ENCODE measurements at places on chromosomes 11 and 22.

DNA sequence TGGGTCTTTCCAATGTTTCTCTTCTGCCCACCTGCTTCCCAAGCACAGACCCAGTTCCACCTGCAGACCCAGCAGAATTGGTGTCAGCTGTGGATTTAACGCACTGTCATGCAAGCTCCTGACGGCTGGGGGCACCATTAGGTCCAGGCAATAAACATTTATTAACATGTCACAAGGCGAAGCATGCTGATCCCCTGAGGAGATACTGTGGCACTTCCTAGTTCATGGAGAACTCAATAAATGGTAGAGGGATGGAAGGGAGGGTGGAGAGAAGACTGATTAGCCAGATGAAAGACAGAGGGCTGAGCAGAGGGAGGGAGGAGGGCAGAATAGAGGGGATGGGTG, 68.3 kb upstream of the TSPAN18 start:
- no peak for DNase-seq

GRCh38 chr11:12376259-12377081, 901 bp upstream of the PARVA start:
- DNase-seq, result no peak

DNA sequence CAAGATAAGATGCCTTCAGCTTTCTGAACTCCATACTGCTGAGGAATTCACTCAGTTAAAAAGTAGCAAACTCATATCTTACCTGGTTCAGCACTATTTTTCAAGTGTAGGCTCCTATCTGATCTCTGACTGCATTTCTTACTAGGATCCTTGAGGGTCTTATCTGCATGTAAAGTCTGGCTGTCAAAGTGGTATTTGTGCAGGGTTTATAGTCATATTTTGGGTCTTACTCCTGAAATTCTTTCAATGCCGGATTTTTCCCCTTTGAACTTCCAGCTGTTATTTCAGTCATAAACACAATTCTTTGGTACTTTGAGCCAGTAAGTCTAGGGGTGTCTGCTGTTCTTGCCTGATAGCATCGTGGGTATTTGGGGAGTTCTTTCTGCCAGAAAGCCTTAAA, 25.3 kb upstream of the NOX4 start:
- no peak for DNase-seq

DNA sequence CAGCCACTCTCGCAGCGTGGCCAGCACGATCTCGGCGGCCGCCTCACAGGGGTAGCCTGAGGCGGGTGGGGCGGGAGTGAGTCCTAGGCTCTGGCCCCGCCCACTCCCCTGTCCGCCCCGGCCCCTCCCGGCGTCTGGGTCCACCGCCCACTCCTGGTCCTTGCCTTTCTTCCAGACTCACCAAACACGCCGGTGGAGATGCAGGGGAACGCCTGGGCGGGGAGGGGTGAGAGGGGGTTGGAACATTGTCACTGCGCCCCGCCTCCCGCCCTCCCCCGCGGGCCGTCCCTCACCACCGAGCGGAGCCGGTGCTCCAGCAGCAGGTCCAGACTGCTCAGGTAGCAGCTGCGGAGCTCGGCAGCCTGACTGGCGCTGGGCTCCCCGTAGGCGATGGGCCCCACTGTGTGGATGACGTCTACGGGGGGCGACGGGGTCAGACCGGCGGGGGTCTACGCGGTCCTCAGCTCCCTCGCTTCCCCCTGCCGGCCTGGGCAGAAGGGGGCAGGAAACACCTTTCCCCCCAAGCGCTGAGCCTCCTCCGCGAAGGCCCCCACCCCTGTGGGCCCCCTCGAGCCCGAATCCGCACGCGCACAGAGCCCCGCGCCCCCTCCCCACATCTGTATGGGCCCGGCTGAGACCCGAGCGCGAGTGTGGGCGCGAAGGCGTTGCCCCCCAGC, 13.2 kb downstream of the OTUB1 start:
- DNase-seq, result no peak

DNA sequence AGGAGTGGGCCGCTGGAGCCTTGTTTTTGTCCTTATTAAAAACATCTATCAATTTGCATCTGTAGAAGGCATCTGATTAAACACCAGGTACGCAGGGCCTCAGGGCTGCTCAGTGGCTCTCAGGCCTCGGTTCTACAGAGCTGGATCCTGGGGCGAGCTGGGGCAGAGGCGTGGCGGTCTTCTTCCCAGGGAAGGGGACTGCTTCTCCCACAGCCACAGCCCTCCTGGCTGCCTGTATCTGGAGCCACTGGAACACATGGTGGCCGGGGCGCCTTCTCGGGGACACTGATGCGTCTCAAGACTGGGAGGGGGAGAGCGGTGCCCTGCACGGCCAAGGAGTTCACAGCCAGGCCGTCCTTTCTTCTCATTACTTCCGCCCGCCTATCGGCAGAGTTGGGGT, 1178.2 kb downstream of the BRD1 start:
- no peak for DNase-seq

DNA sequence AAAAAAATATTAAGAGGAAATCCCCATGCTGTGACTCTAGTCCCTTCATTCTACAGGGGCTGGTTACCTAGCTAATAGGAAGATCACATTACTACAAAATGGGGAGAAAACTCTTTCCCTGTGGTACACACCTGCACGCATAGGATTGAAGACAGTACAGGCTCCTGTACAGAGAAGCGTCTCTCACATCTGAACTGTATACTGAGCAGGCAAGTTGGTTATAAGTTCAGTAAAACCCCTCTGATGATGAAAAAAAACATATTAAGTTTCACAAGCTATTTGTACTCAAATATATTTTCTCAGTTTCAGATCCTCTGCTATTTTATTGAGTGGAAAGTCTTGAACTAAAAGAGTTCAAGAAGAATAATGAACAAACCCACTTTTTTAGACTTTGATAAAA, 156.9 kb upstream of the HSD17B12 start:
- no peak for DNase-seq

DNA sequence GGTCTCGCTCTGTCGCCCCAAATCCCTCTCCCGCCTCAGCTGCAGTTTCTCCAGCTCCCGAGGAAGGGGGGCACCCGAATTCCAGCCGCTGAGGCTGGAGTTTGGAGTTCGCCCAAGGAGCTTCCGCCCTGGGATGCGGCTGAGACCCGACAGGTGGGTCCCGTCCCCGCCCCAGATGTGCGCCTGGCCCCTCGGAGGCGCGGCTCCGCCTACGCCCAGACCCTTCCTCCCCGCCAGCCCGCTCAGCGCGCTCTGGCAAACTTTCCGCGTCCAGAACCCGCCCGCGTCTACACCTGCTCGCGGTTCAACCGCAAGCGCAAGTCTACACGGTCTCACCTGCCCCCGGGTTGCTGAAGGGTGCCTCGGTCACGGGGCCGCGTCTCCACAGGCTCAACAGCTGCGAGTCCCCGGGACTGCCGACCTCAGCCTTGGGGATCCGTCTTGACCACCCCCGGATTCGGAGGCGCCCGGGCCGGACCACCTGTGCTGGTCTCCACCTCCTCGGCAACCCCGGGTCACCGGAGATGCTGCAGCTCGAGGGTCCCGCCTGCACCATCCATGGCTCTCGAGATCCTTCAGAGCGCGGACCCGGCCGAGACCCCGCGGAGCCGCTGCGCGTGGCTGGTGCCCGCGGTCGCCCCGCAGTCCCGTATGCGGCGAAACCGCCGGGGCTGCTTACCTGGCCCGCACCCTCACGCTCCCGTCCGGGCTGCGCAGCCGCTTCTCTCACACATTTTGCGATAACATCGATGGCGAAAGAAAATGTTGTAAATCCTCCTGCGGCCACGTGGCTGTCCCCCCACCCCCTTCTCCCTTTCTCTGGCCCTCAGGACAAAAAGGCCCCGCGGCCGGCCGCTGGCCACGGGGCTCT, 63.6 kb downstream of the NFAM1 start:
- DNase-seq, result no peak

DNA sequence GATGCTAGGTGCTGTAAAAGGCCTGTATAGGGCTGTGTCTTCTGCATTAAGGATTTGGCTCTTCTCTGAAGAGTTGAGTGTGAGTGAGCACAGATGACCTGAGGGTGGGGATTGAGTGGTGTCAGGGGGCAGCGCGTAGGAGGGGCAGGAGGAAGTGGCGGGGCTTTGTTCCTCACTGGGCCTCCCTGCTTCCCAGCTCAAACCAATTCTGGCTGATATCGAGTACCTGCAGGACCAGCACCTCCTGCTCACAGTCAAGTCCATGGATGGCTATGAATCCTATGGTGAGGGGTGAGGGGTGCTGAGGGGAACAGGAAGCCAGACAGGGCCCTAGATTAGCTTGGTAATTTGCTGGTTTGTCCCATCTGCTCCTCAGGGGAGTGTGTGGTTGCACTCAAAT, 9.1 kb downstream of the PHOX2A start:
- no peak for DNase-seq

DNA sequence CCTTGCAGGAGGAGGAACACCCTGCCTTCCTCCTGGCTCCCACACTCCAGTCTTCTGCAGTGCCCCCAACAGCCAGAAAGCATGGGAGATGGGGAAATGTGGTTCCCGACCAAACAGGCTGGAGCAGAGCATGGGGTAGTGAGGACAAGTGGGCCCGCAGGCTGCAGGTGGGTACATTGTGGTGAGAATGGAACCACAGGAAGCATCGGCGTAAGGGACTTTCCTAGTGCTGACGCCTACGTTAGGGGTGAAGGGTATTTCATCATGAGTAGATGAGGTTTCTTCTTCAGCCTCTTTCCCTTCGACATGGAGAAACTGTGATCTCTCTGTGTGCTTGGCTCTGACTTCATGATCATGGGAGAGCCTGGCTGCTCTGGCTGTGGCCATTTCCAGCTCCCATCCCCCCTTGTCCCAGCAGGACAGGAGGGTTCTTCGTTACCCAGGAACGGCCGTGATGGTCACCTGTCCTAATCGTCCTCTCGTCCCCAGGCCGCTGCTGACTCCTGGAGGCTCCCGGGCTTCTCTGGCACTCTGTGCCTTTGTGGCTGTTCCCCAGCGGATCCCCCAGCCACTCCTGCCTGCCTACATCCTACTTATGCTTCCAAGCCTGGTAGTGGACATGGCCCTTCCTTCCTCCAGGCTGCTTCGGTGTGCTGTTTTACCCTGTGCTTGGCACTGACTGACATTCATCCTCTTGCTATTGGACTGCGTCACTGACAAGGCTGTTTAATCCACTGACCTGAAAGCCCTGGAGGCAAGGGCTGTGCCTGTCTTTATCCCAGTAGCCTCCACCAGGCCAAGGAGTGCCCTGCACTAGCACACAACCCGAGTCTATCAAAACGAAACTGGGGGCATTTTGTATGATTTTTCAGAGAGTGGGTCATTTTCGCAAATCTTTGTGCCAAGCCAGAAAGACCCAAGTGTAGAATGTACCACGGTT, 65.2 kb upstream of the CECR2 start:
- no peak for DNase-seq

DNA sequence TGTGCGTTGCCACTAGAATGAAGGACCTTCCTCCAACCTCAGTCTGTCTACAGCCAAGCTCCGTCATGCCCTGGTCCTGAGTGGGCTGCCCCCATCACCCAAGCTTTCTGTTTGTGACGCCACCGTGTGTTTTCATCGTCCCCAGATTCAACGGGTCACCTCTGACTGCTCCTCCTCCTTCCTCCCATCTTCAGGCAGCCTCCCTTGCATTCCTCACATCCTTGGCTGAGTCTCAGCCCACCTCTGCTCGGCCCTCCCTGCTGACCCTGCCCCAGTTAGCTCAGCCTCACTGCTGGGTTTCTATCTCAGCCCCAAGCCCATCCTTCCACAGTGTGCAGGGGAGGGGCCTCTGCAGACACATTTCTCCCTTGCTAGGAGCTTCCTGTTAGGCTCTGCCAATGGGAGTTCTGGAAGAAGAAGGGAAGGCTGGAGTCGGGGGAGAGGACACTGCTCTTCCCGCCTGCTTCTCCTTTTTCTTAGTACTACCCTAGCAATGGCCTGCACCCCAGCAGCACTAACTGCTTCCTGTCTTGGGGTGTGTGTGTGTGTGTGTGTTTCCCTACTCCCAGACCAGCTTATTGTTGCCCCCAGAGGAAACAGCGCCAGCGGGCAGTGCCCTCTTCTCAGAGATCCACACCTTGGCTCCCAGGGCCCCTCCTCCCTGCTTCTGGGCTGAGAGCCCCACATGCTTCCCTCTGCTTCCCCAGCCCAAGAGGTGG, 5.2 kb downstream of the IFT27 start:
- DNase-seq, result no peak

DNA sequence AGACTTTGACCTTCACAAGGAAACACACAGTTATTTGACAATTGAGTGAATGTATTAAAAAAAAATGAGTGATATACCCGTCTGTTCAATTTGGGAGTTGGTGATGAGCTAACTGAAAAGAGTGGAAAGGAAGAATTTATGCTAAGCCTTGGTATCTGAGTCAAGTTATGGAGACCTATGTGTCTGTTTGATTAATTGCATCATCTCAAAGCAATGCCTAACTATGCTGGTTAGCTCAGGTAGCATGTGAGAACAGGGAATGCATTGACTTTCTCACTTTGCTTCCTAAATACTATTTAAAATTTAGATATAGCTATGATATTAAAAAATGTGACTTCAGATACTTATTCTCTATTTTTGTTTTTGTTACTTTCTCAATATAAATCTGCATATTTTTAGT, 110.5 kb downstream of the DDX10 start:
- DNase-seq, result no peak

DNA sequence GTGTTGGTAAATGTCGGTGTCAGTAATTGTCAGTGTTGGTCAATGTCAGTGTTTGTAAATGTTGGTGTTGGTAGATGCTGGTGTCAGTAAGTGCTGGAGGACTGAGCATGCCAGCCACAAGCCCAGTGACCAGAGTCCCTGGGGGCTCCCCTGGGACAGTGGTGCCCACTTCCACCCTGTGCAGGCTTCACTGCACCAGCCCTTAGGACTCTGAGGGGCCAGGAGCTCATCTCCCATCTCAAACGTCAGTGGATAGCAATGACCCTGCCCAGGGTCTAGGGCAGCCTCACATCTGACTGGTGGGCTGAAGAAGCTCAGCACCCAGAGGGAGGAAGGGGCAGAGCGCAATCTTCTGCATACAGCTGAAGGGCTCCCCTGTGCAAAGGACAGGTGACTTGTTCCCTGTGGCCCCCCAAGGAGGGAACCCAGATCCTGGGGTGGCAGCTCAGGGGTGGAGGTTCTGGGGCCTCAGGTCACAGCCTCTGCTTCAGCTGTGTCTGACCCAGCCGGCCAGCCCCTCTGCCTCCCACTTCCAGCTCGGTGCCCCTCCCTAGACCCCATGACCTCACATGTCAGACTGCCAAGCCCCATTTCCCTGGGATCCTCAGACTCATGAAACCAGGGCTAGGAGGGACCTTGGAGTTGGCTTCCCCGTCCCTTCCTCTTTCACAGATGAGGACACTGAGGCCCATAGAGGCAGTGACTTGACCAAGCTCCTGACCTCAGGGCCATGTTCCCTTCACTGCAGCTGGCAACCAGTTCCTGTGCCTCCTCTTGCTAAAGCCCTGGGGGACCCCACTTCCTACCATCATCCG, 138.4 kb downstream of the CRYBB2 start:
- DNase-seq, result no peak

DNA sequence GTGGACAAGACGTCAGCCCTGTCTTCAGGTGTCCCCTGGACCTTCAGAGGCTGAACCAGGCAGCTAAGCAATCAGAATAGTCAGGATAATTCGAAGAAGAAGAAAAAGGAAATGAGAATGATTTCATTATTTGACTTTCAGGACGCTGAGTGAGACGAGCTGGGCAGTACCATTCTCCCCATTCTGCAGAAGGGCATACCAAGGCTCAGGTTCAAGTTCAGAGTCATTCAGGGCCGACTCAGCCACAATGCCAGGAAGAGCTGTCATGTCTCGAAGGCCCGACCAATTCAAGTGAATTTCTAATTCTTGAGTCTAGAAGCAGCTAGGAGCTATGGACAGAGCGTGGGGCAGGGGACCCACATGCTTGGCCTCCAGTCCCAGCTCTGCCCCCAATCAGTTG, 33.8 kb upstream of the CD82 start:
- no peak for DNase-seq

GRCh38 chr11:108871152-108871551, 206.3 kb downstream of the DDX10 start:
- DNase-seq, result no peak
